Cortex of kidney (tissue), 1 donor: ENCODE measurements at places on chromosomes 13 and 19.

DNA sequence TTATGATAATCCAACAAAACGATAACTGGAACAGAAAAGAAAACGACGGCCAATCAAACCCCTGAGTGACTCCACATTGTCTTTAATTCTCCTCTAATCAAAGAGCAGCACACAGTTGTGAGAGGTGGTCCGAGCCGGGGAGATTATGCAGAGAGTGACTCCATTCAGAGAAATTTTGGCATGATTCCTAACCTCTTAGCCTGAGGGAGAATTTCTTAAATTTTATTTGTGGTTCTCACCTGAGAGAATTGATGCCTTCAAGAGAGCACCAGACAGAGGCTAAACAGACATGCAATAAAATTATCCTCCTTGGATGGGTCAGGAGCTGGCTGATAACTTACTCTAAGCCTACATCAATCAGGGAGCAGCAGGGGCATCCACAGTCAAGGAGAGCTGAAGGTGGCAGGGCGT, 310.0 kb upstream of the KLF12 start:
- no peak for DNase-seq

DNA sequence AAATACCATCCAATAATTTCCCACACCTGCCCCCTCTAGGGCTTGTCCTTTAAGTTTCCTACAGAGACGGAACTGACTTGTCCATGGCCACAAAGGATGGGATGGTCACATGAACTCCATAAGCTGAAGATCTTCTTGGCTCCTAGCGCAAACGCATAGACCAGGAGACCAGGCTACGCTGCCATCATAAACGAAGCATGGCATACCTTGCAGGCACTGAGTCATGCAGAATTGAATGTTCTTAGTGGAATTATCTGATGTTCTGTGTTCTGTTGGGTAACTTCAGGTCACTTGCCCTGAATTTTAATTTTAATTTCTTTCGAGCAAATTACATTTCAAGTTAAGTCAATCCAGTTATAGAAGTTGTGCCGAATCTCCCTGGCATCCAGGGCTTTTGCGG, 96.4 kb upstream of the STARD13 start:
- DNase-seq = no peak

- DNase-seq = no peak
Measured at GRCh38 chr13:25247360-25247759, 39.9 kb downstream of the MTMR6 start.

GRCh38 chr19:53432088-53432661, 391 bp downstream of the ZNF761 start:
- DNase-seq = no peak
